ENCODE measurements at places on chromosomes 5 and 9.

GRCh38 chr5:112316006-112316405 is 103.1 kb downstream of the EPB41L4A start:
- no peak for DNase-seq

DNA sequence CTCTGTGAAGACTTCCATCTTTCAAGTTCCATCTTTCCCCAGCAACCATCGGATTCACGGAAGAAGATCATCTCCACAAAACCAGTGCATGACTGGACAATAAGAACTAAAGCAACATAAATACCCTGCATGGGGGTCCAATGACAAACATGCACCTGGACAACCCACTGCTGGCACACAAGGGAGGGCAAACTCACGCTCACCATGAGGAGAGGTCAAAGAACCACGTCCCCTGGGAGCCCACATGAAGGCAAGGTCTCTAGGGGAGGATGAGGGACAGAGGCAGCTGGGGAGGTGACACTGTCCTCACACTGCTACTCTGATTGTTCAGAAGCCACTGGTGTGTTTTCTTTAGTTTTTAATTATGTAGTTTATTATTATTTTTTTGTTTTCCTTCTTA is 190.8 kb downstream of the MED10 start:
- no peak for DNase-seq

DNA sequence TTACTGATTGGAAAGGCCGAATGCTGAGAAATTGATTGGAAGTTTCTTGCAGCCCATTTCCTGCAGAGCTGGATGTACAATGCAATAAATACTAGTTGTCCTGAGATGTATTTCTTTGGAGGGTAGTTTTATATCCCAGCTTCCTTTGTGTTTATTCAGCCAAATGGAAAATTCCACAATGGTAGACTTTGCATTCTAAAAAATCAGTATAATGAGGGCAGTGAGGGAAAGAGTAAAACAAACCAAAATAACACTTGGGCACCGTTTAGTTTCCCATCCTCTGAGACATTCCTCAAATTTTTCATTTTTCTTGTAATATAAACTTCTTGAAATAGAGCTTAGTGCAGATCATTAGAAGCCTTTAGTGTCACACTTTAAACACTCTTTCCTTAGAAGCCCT is 379.4 kb downstream of the EBF1 start:
- DNase-seq = no peak

DNA sequence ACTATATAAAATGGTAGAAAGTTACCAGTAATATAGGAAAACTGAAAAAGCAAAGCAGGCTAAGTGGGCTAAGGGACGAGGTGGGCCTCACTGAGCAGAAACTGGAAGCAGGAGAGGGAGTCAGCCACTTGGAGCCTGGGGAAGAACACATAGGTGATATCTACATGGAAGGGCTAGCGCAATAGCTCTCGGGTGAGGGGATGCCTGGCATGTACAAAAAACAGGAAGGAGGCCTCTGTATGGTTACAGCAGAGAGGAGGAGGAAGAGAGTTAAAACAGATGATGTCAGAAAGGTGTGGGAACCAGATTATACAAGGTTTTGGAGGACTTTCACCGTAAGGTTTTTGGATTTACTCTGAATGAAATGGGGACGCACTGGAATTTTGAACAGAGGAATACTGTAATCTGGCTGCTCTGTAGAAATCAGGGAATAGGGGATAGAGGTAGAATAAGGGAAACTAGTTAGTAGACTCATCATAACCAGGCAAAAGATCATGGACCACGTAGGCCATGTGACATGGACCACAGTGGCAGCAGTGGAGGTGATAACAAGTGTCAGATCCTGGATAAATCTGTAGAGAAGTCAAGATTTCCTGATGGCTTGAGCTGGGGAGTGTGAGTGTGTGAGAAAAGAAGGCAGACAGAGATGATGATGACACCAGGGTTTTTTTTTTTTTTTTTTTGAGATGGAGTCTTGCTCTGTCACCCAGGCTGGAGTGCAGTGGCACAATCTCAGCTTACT is 52.5 kb downstream of the FNBP1 start:
- DNase-seq = no peak

- no peak for DNase-seq
These were observed 9.3 kb downstream of the NINJ1 start for GRCh38 chr9:93124793-93125192.

Data from GM13977 (cell line).